Osteoblast (primary cell): ENCODE measurements at places on chromosomes 5 and 9.

GRCh38 chr5:9775339-9775738 is 145.2 kb upstream of the TAS2R1 start:
- DNase-seq = no peak

DNA sequence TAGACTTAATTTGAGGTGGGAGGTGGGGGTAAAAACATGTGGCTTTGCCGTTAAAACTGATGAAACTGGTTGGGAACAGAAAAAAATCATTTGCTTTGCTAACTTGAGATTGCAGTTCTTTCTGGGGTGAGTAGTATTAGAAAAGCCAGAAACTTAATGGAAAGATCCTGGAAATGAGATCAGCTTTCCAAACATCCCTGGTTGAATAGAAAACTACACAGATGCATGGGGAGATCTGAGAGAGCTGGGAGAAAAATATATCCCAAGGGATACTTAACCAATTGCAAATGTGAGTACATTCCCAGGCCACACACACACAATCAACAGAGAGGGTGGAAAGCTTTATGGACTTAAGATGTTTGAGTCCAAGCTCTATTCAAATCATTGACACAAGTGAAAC is 222.3 kb downstream of the YTHDC2 start:
- no peak for DNase-seq

GRCh38 chr5:166768536-166768935 is 1522.9 kb upstream of the WWC1 start:
- DNase-seq = no peak

DNA sequence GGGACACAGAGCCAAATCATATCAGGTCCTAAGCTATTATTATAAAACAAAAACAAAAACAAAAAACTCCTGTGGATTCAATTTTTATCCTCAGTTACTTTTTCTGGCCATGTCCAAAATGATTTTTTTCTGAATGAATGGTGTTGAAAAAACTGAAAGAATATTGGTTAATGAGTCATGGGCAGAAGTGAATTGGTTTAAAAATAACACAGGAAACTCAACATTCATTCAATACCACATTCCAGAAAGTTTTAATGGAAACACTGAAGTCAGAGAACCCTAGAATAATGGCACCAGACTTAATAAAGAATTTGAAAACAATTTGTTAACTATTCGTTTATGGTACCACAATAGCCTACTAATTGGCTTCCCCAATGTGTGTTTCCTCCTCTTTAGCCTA is 102.4 kb upstream of the CDH9 start:
- no peak for DNase-seq

DNA sequence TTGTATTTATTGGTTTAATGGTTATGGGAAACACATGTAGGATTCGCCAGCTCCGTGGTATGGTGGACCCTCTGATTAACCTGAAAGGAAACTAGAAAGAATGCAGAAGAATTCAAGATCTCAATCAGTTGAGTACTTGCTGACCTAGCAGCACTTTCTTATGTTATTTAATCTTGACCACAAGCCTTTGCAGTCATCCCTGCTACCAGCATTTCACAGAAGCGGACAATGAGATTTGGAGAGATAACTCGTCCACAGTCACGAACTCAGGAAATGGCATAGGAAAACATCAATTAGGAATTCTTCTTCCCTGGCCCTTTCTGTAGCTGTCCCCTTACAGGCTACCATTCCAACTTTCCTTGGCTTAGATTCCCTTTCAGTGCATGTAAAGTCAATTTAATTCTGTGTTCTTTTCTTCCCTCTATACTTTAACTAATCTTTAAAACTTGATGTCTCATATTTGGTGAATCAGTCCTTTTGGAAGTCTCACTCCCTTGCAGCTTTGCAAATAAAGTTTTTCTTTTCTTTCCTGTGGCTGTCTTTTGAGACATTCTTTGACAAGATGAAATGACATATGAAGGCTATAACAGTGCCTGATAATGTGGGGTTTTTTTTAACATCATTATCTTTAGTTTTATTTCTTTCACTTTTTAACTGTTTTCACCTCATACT is 1.3 kb upstream of the SLC44A1 start:
- peak; percentile 69 for DNase-seq

- peak; percentile 41 for DNase-seq
Observed at GRCh38 chr9:101530076-101530711, 3.5 kb upstream of the RNF20 start.
